Mesothelial cell of epicardium (in vitro differentiated cells): ENCODE measurements at places on chromosomes 6 and 20.

- DNase-seq, result no peak
- no peak overlapping the region for H3K4me3 ChIP-seq
Measured at GRCh38 chr20:25858495-25859425, 162.1 kb upstream of the ZNF337 start.

DNA sequence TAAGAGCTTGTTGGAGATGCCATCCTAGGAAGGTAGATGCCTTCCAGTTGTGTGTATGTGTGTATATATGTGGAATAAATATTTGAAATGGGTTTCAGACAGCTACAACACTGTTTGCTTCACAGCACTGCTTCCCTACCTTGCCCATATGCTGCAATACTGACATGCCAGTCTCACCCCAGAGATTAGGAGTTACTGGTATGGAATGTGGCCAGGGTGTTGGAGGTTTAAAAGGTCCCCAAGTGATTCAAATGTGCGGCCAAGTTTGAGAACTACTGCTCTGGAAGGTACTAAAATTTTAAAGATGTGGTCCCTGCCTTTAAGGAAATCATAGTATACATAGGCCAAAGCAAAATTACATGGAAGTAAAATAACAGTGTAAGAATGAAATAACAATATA is 39.5 kb downstream of the BCKDHB start:
- H3K27me3 ChIP-seq, result no peaks in the 10 kb centered on the region
- DNase-seq, result no peak
- H3K36me3 ChIP-seq, result peaks cover 9% of the 10 kb centered on the region
- no peak overlapping the region for H3K4me3 ChIP-seq
- H3K4me1 ChIP-seq, result peaks cover 16% of the 10 kb centered on the region
- no peak overlapping the region for H3K27ac ChIP-seq

GRCh38 chr6:99350573-99350972 is 1.1 kb upstream of the FAXC start:
- no peaks in the 10 kb centered on the region for H3K36me3 ChIP-seq
- peaks cover 15% of the 10 kb centered on the region for H3K4me1 ChIP-seq
- peaks cover 31% of the 10 kb centered on the region for H3K27me3 ChIP-seq

DNA sequence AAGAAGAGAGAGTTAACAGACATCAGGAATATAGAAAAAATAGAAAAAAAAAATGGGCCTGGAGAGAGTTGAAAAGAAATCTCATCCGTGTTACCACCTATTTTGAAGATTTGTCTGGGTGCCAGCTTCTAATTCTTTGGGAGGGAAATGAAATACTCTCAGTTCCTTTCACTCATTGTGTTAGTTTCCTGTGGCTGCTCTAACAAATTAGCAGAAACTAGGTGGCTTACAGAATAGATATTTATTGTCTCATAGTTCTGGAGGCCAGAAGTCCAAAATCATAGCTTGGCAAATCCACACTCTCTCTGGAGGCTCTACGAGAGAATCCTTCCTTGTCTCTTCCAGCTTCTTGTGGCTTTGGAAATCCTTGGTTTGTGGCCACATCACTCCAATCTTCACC is 225.1 kb upstream of the BTBD3 start:
- DNase-seq, result no peak
- H3K27ac ChIP-seq, result no peak overlapping the region
- no peaks in the 10 kb centered on the region for H3K27me3 ChIP-seq
- no peaks in the 10 kb centered on the region for H3K36me3 ChIP-seq

GRCh38 chr20:61146023-61146422 is 106.0 kb upstream of the CDH4 start:
- no peak overlapping the region for H3K27ac ChIP-seq
- no peaks in the 10 kb centered on the region for H3K36me3 ChIP-seq
- no peaks in the 10 kb centered on the region for H3K4me1 ChIP-seq
- peaks cover 57% of the 10 kb centered on the region for H3K27me3 ChIP-seq
- DNase-seq, result no peak
- no peak overlapping the region for H3K4me3 ChIP-seq

- no peaks in the 10 kb centered on the region for H3K27me3 ChIP-seq
- peaks cover under 1% of the 10 kb centered on the region for H3K4me1 ChIP-seq
- H3K36me3 ChIP-seq, result no peaks in the 10 kb centered on the region
- H3K27ac ChIP-seq, result no peak overlapping the region
Measured at GRCh38 chr20:17904027-17904426, 64.6 kb downstream of the SNX5 start.

DNA sequence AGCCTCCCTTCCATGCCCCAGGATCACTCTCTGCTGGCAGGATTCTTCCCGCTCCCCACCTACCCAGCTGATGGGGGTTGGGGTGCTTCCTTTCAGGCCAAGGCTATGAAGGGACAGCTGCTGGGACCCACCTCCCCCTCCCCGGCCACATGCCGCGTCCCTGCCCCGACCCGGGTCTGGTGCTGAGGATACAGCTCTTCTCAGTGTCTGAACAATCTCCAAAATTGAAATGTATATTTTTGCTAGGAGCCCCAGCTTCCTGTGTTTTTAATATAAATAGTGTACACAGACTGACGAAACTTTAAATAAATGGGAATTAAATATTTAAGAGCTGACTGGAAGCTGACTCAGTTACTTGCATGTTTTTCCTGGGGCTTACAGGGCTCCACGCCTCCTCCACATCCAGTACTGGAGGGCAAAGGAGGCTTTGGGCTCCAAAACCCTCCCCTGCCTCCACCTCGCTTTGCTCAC is 24.3 kb upstream of the FANCE start:
- peaks cover 4% of the 10 kb centered on the region for H3K4me1 ChIP-seq
- no peak overlapping the region for H3K4me3 ChIP-seq
- H3K27me3 ChIP-seq, result no peaks in the 10 kb centered on the region
- no peak overlapping the region for H3K27ac ChIP-seq
- no peak for DNase-seq
- H3K36me3 ChIP-seq, result peaks cover 26% of the 10 kb centered on the region

GRCh38 chr6:3379482-3380060 is 77.3 kb downstream of the SLC22A23 start:
- no peak overlapping the region for H3K4me3 ChIP-seq
- H3K27ac ChIP-seq, result peak overlapping the region; percentile 49
- no peak for DNase-seq

DNA sequence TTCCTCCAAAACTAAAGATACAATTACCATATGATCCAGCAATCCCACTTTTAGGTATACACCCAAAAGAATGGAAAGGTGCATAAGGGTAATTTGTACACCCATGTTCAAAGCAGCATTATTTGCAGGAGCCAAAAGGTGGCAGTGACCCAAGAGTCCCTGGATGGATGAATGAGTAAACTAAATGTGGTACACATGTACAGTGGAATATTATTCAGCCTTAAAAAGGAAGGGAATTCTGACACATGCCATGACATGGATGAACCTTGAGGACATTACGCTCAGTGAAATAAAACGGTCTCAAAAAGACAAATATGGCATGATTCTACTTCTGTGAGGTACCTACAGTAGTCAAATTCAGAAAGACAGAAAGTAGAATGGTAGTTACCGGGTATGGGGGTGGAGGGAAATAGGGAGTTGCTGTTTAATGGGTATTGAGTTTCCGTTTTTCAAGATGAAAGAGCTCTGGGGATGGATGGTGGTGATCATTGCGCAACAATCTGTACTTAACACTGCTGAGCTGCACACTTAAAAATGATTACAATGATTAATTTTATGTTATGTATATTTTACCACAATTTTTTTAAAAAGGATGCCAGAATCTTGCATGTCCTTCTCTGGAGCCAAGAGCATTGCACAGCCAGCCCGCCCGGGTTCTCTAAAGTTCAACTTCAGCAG is 518.9 kb upstream of the JARID2 start:
- no peaks in the 10 kb centered on the region for H3K36me3 ChIP-seq
- H3K4me3 ChIP-seq, result no peak overlapping the region
- no peak for DNase-seq
- peaks cover 2% of the 10 kb centered on the region for H3K4me1 ChIP-seq
- no peak overlapping the region for H3K27ac ChIP-seq

DNA sequence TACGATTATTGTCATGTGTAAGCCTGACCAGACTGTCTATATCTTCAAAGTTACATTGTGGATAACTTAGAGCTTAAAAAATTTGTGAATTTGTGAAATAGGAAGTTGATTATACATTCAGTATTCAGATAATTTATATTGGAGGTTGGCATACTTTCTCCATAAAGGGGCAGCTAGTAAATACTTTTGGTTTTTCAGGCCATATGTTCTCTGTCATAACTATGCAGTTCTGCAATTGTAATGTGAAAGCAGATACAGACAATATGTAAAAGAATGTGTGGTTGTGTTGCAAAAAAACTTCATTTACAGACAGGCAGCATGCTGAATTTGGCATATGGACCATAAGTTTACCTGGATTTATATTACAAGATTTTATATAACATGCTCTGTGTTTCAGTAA is 29.3 kb downstream of the HSF2 start:
- peaks cover 53% of the 10 kb centered on the region for H3K36me3 ChIP-seq
- no peak for DNase-seq
- no peaks in the 10 kb centered on the region for H3K4me1 ChIP-seq

DNA sequence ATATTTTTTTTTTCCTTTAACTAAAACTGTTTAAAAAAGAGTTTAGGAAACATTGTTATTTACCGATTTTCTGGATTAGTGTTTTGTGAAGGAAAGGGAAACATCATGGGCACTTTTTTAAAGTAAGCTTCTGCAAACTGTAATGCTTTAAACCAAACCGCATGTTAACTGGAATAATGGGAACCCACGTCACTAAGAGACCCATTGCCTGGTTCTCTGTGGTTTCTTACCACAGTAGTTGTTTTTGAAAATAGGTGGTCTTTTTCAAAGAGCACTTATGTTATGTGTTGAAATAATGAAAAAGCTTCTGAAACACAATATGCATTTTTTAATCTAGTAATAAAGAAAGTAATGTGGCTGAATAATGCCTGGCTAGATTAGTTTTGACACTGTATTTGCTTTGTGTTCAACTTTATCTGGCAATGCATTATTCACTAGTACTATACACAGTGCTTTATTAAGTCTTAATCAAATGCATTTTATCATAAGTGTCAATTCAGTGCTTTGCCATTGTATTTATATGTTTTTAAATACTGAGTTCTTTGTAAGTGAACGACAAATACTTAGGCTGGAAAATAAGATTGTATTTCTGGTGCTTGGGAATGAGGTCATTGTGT is 754.1 kb upstream of the FLRT3 start:
- H3K27ac ChIP-seq, result no peak overlapping the region
- H3K36me3 ChIP-seq, result no peaks in the 10 kb centered on the region
- no peak for DNase-seq
- no peaks in the 10 kb centered on the region for H3K27me3 ChIP-seq

DNA sequence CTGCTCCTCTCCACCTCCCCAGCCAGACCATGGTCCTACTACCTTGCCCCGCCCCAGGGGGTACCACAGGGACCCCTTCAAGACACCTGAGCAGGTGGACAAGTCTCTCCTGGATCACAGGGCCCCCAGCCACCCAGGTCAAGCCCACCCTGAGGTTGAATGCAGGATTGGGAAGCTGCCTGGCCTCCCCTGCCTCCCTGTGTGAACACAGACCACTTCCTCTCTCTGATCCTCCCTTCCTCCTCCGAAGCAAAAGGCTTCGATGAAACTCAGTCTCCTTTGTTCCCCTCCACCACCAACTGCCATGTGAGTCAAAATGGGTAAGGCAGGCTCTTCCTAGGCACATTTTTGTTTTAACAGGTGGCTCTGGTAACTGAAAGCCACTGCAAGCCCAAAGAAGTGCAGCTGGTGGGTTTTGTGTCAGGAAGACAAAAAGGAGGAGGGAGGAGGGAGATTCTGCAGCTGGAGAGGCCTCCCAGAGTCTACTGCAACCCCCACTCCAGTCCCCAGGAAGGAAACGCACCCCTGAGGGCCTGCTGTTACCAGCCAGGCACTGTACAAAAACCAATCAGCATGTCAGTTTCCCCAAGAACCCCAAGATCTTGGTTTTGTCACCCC is 5.4 kb downstream of the ADA start:
- H3K4me1 ChIP-seq, result peaks cover 29% of the 10 kb centered on the region
- no peak for DNase-seq
- H3K4me3 ChIP-seq, result no peak overlapping the region
- H3K27ac ChIP-seq, result no peak overlapping the region
- H3K36me3 ChIP-seq, result no peaks in the 10 kb centered on the region

GRCh38 chr6:167824591-167825331 is 1.9 kb upstream of the AFDN start:
- H3K4me1 ChIP-seq, result peaks cover 33% of the 10 kb centered on the region
- peak overlapping the region; percentile 58 for H3K27ac ChIP-seq

DNA sequence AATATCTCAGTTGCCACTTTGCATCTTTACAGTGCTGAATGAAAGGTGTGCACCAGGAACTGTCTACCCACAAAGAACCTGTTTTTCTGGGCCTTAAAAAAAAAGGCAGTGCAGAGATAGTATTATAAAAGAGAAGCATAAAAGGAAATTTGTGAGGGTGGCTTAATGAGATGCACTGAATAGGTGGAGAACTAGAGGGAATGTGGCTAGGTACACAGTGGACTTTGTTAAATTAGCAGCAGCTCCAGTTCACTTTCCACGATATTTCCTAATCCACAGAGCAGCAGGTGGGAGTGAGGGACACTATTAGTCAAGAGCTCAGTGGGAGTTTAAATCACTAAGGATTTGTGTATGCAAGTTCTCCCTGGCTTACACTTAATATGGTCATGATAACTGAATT is 38.8 kb downstream of the MAP7 start:
- peak overlapping the region; percentile 59 for H3K27ac ChIP-seq
- peaks cover 10% of the 10 kb centered on the region for H3K36me3 ChIP-seq
- DNase-seq, result no peak

DNA sequence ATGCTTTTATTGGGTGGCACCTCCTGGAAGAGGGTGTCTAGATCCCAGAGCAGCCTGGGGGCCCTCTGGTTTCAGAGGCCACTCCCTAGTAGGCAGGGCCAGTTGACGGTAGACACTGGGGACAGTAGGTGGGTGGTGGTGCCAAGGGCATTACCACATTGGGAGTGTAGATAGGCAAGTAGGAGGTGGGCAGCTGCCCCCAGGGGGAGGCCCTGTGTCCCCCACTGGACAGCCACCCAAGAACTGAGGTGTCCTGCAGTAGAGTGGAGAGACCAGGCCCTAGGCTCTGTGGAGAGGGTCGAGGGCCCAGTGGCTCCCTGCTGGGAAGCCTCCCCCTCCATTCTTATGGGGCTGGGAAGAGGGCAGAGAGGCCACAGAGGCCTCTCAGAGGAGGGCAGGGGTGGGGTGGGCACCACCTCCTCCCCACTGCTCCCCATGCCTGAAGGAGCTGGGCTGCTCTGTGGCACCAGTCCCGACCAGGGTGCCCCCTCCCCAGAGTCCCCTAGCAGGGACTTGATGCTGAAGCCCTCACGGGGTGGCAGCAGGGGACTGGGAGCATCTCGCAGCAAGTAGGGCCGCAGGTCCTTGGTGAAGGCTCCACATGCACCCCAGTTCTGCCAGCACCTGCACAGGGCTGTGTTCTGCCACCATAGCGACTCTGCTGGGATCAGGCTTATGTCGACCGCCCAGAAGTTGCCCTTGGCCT is 305.0 kb upstream of the KCNQ5 start:
- H3K4me3 ChIP-seq, result no peak overlapping the region
- no peaks in the 10 kb centered on the region for H3K36me3 ChIP-seq
- no peak overlapping the region for H3K27ac ChIP-seq

DNA sequence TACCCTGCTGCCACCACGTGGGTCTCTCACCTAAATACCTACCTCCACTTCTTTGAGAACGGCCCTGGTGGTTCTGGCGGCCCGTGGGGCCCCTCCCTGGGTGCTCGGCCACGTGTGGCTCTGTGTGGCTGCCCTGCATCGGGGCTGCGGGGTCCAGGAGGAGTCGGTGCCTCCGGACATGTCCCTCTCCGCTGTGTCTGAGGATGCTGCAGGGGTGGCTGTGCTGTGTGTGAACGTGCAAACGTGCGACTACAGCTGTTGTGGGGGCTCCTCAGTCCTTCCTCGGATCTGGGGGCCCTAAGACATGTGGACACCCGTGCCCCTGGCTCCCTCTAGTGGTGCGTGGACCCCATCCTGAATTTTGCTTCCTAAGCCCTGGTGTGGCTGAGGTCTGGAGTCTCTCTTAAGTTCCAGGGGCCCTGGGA is 691.8 kb downstream of the QKI start:
- no peaks in the 10 kb centered on the region for H3K4me1 ChIP-seq
- H3K4me3 ChIP-seq, result no peak overlapping the region
- H3K27me3 ChIP-seq, result peaks cover 3% of the 10 kb centered on the region
- DNase-seq, result no peak
